ENCODE measurements at places on chromosomes 5 and 9. TPM values are rescaled to one million over a fixed set of nuclear protein-coding genes. Genes with fewer than 3 reads are reported as not detected.

JAKMIP2 gene
- total RNA-seq = 0.23 TPM

SLC6A7 gene
- total RNA-seq = not detected

TTC23L gene
- total RNA-seq = 0.19 TPM

SHOC1 gene
- not detected for total RNA-seq

NUP214 gene
- 19.5 TPM for total RNA-seq

ENG gene
- total RNA-seq = 12.8 TPM

IFNA13 gene
- total RNA-seq = not detected

OLFML2A gene
- total RNA-seq = 0.56 TPM

AIF1L gene
- 1.8 TPM for total RNA-seq

HBEGF gene
- 1.0 TPM for total RNA-seq

NPR3 gene
- 15.4 TPM for total RNA-seq

Measured in liver (tissue), 10 donors.